ENCODE measurements at places on chromosomes 6 and 20.

DNA sequence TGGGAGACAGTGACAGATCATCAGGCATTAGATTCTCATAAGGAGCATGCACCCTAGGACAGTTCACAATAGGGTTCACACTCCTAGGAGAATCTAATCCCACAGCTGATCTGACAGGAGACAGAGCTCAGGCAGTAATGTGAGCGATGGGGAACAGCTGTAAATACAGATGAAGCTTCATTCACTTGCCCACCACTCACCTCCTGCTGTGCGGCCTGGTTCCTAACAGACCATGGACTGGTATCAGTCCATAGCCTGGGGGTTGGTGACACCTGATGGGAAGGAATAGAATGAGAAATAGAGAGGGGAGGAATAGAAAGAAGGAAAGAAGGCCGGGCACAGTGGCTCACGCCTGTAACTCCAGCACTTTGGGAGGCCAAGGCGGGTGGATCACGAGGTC, 336.8 kb upstream of the SASH1 start:
- no peak for DNase-seq

DNA sequence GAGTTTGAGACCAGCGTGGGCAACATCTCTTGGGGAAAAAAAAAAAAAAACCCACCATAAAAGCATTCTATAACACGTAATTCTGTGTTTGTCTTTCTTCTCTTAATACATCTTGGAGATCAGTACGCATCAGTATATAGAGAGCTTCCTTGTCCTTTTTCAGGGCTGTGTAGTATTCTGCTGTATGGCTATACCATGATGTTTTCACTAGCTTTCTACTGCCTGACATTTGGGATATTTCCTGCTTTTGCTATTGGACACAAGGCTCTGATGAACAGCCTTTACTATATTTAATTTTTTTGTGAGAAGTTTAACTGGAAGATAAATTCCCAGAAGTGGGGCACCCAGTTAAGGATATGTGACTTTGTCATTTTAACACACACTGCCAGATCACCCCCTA, 7.0 kb downstream of the TRIB3 start:
- DNase-seq, result no peak

DNA sequence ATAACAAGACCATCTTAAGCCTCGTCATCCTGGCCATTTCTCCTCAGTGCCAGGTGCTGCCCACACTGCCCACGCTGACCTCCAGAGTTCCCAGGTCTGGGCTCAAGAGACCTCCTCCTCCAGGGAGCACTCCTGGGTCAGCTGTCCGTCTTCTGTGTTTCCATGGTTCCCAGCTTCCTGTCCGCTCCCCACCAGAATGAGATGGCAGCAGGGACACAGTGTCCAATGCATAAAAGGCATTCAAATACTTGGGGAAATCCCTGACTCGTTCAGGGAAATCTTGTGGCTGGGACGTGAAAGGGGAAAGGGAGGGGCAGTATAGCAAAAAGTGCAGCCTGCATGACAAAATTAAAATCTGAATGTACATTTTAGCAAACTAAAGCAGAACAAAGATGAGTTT, 54.3 kb downstream of the SLC23A2 start:
- no peak for DNase-seq

DNA sequence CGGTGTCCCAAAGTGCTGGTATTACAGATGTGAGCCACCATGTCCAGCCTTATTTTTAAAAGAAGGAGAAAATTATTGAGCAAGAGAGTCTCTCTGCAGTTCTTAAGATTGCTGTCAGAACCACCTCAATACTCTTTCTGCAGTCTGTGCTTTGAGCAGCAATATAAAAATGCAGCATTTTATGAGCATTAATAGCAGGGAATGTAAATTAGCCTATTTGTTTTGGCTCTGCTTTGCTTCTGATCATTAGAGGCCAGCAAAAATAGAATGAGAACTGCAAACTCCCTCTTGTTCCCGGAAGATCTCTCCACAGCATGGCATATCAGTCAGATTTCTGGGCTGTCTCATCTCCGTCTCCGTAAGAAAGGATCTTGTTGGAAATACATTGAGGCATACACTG, 35.8 kb downstream of the C6orf15 start:
- DNase-seq, result no peak

DNA sequence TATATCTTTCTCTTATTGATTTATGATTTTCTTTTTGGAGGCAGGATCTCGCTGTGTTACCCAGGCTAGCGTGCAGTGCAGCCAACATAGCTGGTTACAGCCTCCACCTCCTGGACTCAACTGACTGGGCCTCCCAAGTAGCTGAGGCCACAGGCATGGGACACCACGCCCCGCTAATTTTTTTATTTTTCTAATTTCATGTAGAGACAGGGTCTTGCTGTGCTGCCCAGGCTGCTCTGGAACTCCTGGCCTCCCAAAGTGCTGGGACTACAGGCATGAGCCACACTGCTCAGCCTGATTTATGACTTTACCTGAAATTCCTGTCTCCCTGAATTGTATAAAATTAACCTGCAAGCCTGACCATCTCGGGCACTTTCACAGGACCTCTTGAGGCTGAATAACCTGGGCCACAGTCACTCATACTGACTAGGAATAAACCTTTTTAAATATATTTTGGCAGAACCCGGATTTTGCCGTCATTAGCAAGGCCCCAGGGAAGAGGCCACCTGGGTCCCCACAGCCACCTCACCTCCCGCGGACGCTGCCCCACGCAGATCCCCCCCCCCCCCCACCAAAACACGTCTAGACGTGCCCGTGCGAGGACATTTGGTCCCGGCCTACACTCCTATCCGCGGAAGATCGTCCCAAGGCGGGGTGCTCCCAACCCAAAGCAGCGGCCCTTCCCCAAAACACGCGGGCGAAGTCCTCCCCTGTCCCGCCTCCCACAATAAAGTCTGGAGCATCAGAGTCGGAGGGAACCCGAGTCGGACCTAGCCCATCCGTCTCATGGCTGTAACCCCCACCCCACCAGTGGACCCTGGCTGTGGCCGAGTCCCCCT, 902 bp downstream of the ZNF337 start:
- DNase-seq, result no peak

- DNase-seq, result no peak
Measured at GRCh38 chr6:95071464-95071863, 505.9 kb upstream of the MANEA start.

- no peak for DNase-seq
Measured at GRCh38 chr6:122714059-122714458, 65.5 kb upstream of the FABP7 start.

GRCh38 chr20:37866051-37866450, 36.9 kb upstream of the VSTM2L start:
- DNase-seq, result no peak

- peak; percentile 8 for DNase-seq
Measured at GRCh38 chr6:144931172-144932035, 646.3 kb downstream of the UTRN start.

DNA sequence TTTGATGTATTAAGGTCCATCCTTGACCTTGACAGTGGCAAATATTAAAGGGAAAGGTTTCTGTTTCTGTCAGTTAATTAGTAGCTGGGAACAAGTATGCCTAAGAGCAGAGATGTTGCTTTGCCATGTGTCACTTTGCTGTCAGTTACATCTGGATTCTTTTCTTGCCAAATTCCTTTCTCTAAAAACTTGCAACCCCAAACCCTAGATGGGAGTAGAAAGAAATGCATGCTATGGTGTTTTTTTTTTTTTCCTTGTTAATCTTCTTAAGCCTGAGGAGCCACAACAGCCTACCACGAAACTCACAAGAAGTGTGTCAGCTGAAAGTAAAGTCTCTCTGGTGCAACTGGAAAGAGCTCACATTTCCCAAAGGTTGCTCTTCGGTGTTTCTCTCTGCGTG, 18.0 kb upstream of the CLDN20 start:
- DNase-seq, result no peak
